NCI-H2029 (cell line): ENCODE measurements at places on chromosomes 3 and 15.

GRCh38 chr3:8324747-8325146 is 176.9 kb upstream of the LMCD1 start:
- peak; percentile 39 for DNase-seq

DNA sequence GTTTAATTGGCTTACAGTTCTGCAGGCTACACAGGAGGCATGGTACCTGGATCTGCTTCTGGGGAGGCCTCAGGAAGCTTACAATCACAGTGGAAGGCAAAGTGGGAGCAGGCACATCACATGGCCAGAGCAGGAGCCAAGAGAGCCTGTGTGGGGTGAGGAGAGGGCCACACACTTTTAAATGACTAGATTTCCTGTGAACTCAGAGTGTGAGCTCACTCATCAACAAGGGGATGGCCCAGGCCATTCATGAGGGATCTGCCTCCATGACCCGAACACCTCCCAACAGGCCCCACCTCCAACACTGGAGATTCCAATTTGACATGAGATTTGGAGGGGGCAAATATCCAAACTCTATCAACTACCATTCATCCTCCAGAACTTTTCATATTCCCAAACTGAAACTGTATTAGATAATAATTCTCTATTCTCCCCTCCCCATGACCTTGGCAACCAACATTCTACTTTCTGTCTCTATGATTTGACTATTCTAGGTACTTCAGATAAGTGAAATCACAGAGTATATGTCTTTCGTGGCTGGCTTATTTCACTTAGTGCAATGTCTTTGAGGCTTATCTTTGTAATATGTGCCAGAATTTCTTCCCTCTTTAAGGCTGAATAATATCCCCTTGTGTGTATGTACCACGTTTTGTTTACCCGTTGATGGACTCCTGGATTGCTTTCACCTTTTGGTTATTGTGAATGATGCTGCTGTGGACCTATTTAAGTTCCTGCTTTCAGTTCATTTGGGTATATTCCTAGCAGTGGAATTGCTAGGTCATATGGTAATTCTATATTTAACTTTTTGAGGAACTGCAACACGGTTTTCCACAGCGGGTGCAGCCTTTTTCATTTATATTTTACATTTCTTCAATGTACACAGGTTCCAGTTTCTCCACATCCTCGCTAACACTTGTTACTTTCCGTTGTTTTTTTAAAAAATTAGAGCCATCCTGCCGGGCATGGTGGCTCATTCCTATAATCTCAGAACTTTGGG is 43.8 kb downstream of the TKT start:
- DNase-seq: no peak

- DNase-seq: no peak
Measured at GRCh38 chr3:63278171-63279004, at the start of gene SYNPR. Gene SYNPR, plus strand, starts transcription at chr3:63278308.

GRCh38 chr3:178385280-178385952 is 150.8 kb upstream of the KCNMB2 start:
- DNase-seq: no peak

DNA sequence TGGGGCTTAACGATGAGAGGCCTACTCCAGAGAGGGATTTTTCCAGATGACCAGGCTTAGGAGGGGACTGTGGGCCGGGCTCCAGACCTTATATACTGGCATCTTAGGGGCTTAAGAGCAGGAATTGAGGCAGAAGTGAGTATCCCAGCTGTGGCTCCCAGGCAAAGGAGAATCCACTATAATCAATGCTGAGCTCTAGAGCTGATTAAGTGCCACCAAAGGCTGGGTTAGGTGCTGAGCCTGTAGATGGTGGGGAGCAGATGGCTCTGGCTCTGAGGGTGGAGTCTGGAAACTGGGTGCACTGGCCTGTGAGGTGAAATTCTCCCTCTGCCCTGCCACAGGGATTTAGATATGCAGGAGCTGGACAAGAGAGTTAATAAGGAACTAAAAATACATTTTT is 23.2 kb downstream of the IRAK2 start:
- DNase-seq: no peak

- no peak for DNase-seq
Measured at GRCh38 chr3:49035281-49035680, 6.1 kb upstream of the IMPDH2 start.

DNA sequence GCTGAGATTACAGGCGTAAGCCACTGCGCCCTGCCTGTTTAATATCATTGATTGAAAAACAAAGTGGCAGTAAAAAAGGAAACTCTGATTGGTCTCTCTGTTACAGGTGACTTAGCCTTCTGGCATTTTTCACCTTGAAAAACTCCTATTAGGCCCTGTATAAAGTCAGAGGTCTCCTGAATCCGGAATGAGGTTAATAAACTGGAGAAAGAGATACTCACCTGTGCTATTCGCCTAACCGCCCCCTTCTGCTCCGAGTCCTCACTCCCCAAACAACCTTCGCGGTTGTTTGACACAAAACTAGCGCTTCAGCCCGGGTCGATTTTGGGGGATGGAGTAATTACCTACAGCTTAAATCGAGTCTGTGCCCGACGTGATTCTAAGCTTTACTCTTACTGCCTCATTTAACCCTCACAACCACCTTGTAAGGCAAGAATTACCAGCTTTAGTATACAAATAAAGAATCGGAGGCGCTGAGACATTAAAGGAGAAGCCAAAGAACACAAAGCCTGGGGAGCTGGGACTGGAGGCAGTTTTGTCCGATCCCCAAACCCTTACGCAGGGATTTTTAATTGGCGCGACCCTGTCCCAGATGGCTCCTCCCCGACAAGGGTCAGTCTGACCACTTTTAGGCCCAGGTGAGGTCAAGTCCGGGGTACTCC is 441 bp downstream of the CEP70 start:
- DNase-seq: no peak

GRCh38 chr3:149845570-149846244 is 32.7 kb downstream of the RNF13 start:
- DNase-seq: no peak

DNA sequence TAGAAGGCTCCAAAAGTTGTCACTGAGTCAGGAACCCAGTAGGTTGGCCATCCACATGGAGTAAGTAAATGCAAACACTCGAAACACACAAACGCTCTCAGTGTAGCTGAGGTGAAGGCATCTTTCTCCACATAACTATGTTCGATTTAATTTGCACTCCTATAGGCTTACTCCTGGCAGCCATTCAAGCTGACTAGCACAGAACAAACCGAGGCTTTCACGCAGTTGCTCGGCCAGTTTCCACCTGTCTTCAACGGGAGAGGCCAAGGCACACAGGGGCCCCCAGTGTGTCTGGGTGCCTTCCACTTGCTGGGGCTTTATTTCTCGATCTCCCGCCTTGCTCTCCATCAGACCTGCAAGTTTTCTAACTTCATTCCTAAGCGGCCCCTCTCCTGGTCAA is 18.9 kb downstream of the RGMA start:
- no peak for DNase-seq

GRCh38 chr3:46466273-46466672 is 1.6 kb upstream of the LTF start:
- peak; percentile 54 for DNase-seq

GRCh38 chr15:85361323-85361722 is 19.1 kb upstream of the AKAP13 start:
- no peak for DNase-seq

DNA sequence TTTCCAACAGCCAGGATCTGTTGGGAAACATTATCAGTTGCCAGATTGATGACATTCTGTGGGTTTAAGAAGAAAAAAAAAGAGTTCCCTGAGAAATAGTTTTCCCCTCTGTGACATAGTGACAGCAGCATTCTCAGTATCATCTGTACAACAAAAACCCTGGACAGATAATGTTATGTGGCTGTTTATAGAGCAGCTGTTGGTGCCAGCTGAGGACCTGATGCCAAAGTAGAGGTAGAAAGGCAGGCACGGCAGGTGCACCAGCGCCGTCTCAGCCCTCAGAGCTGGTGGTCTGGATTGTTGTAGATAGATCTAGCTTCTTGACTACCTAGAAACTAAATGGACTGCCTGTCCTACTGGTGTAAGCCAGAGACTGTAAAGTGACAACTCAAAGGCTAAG is 56.2 kb upstream of the FILIP1L start:
- DNase-seq: no peak

- DNase-seq: no peak
Measured at GRCh38 chr3:147701195-147701594, 292.0 kb downstream of the ZIC1 start.

DNA sequence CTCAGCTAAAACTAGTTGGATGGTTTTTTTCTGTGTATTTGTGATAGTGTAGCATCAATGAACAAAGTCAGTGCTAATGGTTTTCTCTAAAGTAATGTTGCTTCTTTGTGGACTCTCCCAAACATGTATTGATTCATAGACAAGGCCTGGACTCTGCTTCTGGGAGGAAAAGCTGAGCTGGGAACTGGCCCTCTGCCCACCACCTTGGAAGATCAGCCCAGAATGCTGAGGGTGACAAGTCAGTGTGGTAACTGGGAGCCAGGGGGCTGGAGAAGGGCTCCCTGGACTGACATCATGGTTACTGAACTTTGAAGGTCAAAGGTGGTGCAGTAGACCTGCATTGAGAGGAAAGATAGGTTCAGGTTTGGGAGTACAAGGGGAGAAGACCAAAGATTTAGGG is 3.0 kb downstream of the ARHGAP31 start:
- no peak for DNase-seq
